Fibroblast of skin of abdomen (primary cell): ENCODE measurements at places on chromosomes 7 and 10.

GRCh38 chr10:77159538-77160110 is 478.0 kb downstream of the KCNMA1 start:
- DNase-seq, result peak; percentile 43

DNA sequence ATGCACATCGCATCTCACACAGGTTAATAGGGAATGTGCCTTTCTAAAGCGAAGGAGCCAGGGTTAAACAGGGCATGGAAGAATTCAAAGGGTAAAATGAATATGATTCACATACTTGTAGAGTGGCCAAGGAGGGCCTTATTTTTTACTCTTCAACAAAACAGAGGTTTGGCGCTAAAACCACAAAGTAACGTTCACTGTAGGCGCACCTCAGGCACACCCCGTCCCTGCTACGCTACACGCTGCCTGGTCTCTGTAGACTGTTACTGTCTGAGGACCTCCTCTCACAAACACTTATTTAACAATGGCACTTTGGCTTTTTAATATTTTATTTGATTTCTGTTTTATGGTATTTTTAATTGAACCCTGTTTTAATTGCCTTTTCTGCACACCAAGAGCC is 462.1 kb upstream of the GALNT17 start:
- no peak for DNase-seq

GRCh38 chr10:78437998-78438906 is 404.6 kb downstream of the RPS24 start:
- DNase-seq, result no peak

DNA sequence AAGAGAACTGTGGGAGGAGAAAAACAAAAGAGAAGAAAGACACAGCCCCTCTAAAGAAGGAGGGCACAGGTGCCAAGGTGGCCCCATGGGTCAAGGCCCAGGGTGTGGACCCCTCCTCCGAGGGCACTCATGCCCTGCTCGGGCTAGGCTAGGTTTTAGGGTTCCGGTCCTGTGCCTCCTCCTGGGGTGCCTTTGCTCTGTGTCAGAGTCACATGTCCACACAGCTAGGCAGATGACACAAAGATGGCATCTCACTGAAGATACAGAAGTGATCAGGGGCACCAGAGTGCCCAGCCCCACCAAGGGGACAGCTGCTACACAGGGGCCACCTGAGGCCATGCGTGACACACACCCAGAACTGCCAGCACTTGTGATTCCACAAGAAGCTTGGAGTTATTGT is 116.4 kb upstream of the PPIF start:
- DNase-seq, result no peak

GRCh38 chr7:94450044-94450697 is 55.5 kb downstream of the COL1A2 start:
- DNase-seq, result no peak
